ENCODE measurements at places on chromosomes 1 and 21.

GRCh38 chr1:40395190-40396175, 22.0 kb downstream of the SMAP2 start:
- DNase-seq: no peak
- peaks cover 30% of the 10 kb centered on the region for H3K36me3 ChIP-seq
- H3K27ac ChIP-seq: peak overlapping the region; percentile 99
- no peaks in the 10 kb centered on the region for H3K27me3 ChIP-seq

DNA sequence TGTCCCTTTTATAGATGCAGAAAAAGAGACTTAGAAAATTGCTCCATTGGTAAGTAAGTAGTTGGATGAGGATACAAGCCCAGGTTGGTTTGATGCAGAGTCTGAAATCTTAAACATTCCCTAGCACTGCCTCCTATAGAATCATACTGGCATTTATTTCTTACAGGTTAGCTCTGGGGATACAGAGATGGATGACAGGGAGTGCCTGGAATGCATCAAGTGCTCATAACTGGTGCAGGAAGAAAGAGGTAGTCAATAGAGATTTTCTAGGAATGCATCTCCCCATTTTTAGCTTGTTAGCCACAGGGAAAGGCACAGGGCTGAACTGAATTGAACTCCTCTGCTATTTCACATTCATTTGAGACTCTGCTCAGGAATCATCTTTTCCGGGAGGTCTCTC, 269.0 kb upstream of the USP24 start:
- no peak overlapping the region for H3K27ac ChIP-seq
- H3K27me3 ChIP-seq: peaks cover 4% of the 10 kb centered on the region
- no peaks in the 10 kb centered on the region for H3K4me1 ChIP-seq
- DNase-seq: no peak
- no peak overlapping the region for H3K4me3 ChIP-seq

GRCh38 chr1:233390842-233391737, 63.6 kb downstream of the MAP3K21 start:
- DNase-seq: no peak
- H3K4me3 ChIP-seq: no peak overlapping the region
- no peak overlapping the region for H3K27ac ChIP-seq
- H3K4me1 ChIP-seq: no peaks in the 10 kb centered on the region
- peaks cover 10% of the 10 kb centered on the region for H3K27me3 ChIP-seq

DNA sequence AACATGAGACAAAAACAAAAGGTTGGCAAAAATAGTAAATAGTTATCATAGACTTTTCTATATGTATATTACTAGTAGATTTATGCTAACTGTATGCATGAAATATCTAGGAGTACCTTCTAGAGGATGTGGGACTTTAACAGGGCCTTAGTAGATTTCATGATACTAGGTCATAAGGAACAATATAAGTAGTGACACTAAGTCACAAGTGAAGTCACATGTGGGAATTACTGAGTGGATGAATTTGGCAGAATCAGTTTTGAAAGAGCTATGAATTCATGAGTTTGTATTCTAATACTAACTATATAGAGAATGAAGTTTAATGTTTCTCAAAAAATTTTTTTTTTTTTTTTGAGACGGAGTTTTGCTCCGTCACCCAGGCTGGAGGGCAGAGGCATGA, 53.1 kb upstream of the GPR25 start:
- H3K4me1 ChIP-seq: no peaks in the 10 kb centered on the region
- no peak for DNase-seq
- H3K27ac ChIP-seq: no peak overlapping the region
- no peaks in the 10 kb centered on the region for H3K27me3 ChIP-seq
- H3K4me3 ChIP-seq: no peak overlapping the region

- no peak overlapping the region for H3K4me3 ChIP-seq
- no peaks in the 10 kb centered on the region for H3K36me3 ChIP-seq
- peak; percentile 15 for DNase-seq
Measured at GRCh38 chr1:203122159-203122558, 5.4 kb upstream of the ADORA1 start.

GRCh38 chr1:225746361-225747179, 31.1 kb upstream of the SRP9 start:
- no peak overlapping the region for H3K4me3 ChIP-seq
- H3K27ac ChIP-seq: no peak overlapping the region
- no peaks in the 10 kb centered on the region for H3K4me1 ChIP-seq
- no peaks in the 10 kb centered on the region for H3K36me3 ChIP-seq
- DNase-seq: no peak

DNA sequence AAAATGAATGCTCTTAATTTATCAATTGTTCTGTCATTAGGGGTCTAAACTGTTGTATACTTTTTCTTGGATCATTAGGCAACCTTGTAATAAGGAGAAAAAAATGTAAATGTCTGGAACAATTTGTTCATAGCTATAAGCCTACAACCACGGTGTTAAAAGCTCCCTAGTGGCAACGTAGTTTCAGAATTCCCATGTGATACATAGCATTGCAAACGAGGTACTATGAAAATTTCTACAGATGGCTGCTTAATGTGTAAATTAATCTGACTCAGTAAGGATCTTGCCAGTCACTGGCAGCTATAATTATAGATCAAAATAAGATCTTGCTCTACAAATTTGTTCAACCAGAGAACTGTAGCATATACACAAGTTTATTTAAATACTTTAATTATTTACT, 304.1 kb upstream of the ADGRL4 start:
- H3K27ac ChIP-seq: no peak overlapping the region
- no peak overlapping the region for H3K4me3 ChIP-seq
- no peaks in the 10 kb centered on the region for H3K27me3 ChIP-seq

DNA sequence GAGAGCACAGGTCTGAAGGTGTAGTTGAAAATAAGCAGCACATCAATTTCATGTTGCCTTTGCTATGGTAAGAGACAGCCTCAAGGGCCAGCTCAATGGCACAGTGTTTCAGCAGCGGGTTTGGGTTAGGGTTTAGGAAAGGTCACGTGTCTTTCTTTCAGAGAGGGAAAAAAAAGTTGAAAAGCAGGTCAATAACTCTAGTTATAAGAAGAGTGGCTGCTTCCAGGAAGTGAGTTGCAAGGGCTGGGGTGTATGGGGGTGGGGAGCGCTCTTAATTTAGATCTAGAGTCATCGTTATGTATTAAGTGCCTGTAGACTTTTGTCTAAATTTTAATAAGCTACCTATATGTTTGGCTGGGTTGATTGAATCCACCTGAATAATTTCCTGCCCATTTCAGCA, 118.5 kb upstream of the SPAG17 start:
- no peak overlapping the region for H3K4me3 ChIP-seq
- H3K4me1 ChIP-seq: no peaks in the 10 kb centered on the region
- no peak for DNase-seq
- H3K27ac ChIP-seq: no peak overlapping the region
- no peaks in the 10 kb centered on the region for H3K36me3 ChIP-seq

DNA sequence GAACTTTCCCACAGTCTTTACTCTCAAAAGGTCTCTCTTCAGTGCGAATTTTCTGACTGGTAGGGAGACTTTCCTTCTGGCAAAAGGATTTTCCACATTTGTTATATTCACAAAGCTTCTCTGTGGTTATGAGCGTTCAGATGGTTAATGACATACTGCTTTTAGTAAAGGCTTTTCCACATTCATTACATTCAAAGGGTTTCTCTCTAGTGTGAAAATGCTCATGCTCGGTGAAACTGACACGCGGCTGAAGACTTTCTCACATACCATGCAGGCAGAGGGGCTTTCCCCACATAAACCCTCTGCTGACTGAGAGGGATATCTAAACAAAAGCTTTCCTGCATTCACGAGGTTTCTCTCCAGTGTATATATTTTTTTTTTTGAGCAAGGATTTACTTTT, 9.9 kb upstream of the KLF18 start:
- H3K4me1 ChIP-seq: no peaks in the 10 kb centered on the region
- peaks cover 4% of the 10 kb centered on the region for H3K27me3 ChIP-seq
- DNase-seq: no peak
- no peaks in the 10 kb centered on the region for H3K36me3 ChIP-seq
- H3K4me3 ChIP-seq: no peak overlapping the region
- no peak overlapping the region for H3K27ac ChIP-seq

DNA sequence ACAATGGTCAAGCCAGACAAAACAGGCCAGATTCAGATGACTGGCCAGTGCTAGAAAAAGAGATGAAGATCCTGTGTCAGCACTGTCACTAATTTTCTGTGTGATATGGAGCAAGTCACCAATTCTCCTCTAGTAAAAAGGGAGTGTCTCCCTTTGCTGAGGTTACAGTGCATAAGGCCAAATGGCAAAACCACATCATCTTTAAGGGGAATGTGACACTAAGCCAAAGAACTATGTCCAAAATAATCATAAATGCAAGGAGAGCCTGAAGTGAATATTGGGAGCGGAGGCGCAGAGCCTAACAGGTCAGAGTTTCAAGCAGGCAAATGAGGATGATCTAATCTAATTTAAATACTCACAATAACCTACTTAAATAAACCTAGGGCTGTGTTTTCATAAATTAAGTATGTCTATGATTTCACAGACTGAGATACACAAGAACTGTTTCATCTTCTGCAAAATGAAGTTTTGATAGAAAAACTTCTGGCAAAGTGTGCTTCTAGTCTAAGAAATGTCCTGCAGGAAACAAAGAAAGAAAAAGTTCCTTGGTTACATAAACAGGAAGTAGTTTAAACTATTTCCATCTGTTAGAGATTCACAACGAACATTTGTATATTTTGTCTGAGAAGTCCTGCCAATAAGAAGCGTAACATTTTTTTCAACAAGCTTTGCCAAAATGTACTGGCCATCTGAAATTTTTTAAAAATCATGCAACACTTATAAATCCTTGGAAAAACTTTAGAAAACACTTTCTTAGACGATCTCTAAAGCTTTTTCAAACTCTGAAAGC, 290.2 kb downstream of the LRRC40 start:
- H3K4me3 ChIP-seq: no peak overlapping the region
- H3K4me1 ChIP-seq: no peaks in the 10 kb centered on the region
- DNase-seq: no peak
- no peaks in the 10 kb centered on the region for H3K27me3 ChIP-seq

- H3K4me1 ChIP-seq: peaks cover 20% of the 10 kb centered on the region
- peak overlapping the region; percentile 28 for H3K27ac ChIP-seq
- H3K36me3 ChIP-seq: peaks cover 22% of the 10 kb centered on the region
- no peak for DNase-seq
- H3K4me3 ChIP-seq: no peak overlapping the region
- no peaks in the 10 kb centered on the region for H3K27me3 ChIP-seq
Measured at GRCh38 chr1:207069061-207069460, 16.0 kb downstream of the PFKFB2 start.

DNA sequence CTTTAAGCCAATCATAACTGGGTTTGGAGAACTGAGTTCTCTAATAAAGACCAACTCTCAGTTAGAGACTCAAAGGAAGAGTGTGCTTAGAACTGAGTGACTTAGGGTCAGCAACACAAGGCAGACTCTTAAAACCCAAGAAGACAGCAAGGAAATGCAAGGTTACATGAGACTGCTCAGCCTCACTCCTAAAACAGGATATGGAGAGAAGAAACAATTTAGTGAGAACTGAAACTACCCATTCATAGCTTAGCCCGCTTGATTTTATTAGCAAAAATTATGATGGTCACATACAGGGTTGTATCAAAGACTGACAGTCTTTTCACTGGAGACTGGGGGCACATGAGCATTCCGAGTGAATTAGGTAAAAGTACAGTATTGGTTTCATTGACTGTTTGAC, 78.9 kb upstream of the DMRTA2 start:
- no peak overlapping the region for H3K27ac ChIP-seq
- no peak overlapping the region for H3K4me3 ChIP-seq

GRCh38 chr1:196723325-196724185, 51.1 kb upstream of the CFHR3 start:
- H3K4me1 ChIP-seq: no peaks in the 10 kb centered on the region
- H3K4me3 ChIP-seq: no peak overlapping the region
- no peaks in the 10 kb centered on the region for H3K27me3 ChIP-seq
- H3K27ac ChIP-seq: no peak overlapping the region

DNA sequence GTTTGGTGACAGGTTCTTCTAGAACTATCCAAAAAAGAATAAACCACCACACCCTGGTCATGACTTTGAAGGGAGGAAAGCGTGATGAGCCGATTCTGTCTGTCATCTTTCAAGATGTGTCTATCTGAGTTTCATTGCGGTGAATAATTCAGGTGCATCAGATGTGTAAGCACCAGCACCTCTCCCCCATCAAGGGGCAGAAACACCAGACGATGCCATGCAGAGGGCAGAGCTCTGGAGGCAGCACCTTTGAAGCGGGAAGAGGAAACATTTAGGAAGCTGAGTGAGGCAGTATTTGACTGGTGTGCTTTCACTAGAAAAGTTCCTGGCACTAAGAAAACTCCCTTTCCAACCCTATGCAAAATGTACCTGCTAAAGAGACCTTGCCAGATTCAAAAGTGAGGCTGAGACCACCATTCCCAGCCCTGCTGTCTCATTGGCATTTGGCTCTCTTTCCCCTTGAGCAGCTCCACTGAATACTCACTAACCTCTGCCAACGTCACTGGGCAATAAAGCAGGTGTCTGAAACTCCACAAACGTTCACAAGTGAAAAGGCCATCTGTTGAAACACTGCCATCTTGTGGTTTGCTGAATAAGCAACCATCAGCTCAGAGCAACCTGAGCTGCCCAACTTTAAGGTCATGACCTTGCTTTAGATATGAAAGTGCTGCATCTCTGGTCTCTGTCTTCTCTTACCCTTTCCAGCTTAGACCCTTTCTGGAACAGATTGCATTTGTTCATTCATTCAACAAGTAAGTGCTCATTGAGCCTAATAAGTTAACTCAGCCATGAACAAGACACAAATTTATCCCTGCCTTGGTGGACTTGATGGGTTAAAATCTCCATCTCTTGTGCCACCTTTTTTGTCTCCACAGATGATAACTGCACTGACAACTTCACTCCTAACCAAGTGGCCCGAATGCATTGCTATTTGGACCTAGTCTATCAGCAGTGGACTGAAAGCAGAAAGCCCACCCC, 228.6 kb downstream of the PAPPA2 start:
- no peak overlapping the region for H3K4me3 ChIP-seq
- H3K36me3 ChIP-seq: no peaks in the 10 kb centered on the region
- no peak overlapping the region for H3K27ac ChIP-seq
- peak; percentile 18 for DNase-seq
- peaks cover 7% of the 10 kb centered on the region for H3K27me3 ChIP-seq
- H3K4me1 ChIP-seq: no peaks in the 10 kb centered on the region

- H3K36me3 ChIP-seq: no peaks in the 10 kb centered on the region
- no peak overlapping the region for H3K4me3 ChIP-seq
- no peak for DNase-seq
- no peaks in the 10 kb centered on the region for H3K4me1 ChIP-seq
- H3K27me3 ChIP-seq: peaks cover 49% of the 10 kb centered on the region
Measured at GRCh38 chr1:29893806-29894205, 657.5 kb downstream of the PTPRU start.

- H3K27ac ChIP-seq: no peak overlapping the region
- no peak for DNase-seq
- H3K36me3 ChIP-seq: no peaks in the 10 kb centered on the region
- no peaks in the 10 kb centered on the region for H3K27me3 ChIP-seq
- peaks cover 30% of the 10 kb centered on the region for H3K4me1 ChIP-seq
Measured at GRCh38 chr1:33039840-33040239, 3.2 kb upstream of the AK2 start.

- H3K27me3 ChIP-seq: peaks cover 31% of the 10 kb centered on the region
- no peak overlapping the region for H3K4me3 ChIP-seq
- no peaks in the 10 kb centered on the region for H3K36me3 ChIP-seq
- DNase-seq: no peak
Measured at GRCh38 chr21:41231060-41231459, 63.1 kb downstream of the BACE2 start.
